ENCODE measurements at places on chromosomes 4 and X. TPM values are rescaled to one million over a fixed set of nuclear protein-coding genes. Genes with fewer than 3 reads are reported as not detected.

Gene EGF
- total RNA-seq = 4.2 TPM

Gene CXorf49
- not detected for total RNA-seq

Gene TEX13C
- not detected for total RNA-seq

Gene UGT2B7
- not detected for total RNA-seq

All from IMR-90 (cell line).